ENCODE measurements at places on chromosomes 1 and 21.

DNA sequence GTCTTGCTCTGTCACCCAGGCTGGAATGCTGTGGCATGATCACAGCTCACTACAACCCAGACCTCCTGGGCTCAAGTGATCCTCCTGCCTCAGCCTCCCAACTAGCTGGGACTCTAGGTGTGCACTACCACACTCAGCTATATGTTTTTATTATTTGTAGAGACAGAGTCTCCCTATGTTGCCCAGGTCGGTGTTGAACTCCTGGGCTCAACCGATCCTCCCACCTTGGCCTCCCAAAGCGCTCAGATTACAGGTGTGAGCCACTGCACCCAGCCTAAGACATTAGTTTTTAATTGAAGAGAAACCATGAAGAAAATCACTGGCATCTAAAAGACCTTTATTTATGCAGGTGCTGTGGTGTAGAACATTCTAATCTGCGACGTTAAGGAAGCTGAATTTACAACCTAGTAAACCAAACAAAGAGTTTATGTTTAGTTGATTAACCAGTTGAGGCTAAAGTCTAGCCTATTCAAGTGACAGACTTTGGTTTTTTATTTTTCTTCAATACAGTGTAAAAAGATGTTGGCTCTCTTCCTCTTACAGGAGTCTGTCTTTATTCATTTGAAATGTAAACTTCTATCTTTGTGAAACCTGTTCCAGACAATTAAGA, 52.5 kb upstream of the NBL1 start:
- no peak for DNase-seq

GRCh38 chr1:61327436-61327835, 245.1 kb downstream of the NFIA start:
- DNase-seq: no peak

- no peak for DNase-seq
These were observed 357.8 kb downstream of the SIPA1L2 start for GRCh38 chr1:232271991-232272589.

DNA sequence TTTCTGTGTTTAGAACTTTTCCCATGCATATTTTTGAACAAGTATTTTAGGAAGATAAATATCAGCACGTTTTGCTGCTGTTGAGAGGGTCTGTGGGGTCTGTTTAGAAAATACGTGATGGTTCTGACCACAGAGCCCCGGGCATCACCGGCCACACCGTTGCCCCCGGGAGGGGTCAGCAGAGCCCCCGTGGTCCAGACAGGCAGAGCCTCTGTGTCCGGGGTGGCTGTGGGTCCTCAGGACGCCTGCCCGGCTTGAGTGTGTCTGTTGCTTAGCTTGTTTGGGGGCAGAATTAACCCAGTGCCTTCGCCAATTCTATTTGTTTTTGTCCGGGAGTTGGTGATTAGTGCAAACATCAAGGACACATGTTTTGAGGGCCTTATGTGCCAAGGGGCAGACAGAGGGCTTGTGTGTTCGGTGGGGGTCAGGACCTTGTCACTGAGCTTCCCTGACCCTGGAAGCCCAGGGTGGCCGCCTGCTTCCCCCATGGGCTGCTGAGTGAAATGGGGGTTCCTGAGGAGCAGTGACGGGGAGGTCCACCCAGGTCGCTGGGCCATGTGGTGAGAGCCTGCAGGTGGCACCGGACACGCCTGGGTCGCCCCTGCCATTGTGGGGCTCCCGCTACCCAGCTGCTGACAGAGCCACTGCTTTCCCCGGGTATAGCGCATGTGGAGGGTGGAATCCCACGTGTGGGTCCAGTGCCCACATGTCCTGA, 122.2 kb downstream of the SIK1 start:
- no peak for DNase-seq

DNA sequence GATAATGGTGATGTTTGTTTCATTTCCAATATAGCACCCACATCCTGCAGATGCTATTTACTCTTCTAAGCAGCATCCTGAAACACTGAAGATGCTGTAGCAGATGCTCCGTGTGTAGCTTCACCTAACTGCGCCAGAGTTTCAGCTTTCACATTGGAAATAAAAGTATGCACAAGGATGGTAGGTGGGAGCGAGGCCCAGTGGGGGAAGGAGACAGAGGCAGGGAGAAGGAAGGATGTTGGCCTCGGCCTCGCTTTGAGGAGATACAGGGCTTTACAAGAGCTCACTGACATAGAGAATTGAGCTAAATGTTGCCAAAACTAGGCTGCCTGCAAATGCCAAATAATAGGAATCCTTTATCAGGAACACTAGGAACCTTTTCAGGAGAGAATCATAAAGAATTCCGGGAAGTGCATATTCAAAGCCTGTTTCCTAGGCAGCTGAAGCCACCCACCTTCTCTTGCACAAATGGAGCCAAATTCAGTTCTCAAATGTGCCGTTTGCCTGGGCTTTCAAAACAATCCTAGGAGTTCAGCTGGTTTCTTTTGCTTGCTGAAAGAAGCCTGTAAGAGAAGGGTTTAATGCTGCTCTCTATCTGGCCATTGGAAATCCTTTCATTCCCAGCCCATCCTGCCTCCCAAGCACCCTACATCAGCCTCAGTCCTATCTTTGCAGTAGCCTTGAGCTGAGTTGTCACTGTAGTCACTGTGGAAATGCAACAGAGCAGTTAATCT, 135.4 kb upstream of the ATP1B1 start:
- no peak for DNase-seq

GRCh38 chr1:54109129-54110090, 43.4 kb downstream of the CDCP2 start:
- no peak for DNase-seq

GRCh38 chr1:30975217-30975616, 66.7 kb upstream of the SDC3 start:
- no peak for DNase-seq

- DNase-seq: no peak
These were observed 1.2 kb downstream of the TUT4 start for GRCh38 chr1:52551507-52552235.

- DNase-seq: no peak
These were observed 2.5 kb upstream of the SAMD11 start for GRCh38 chr1:921011-921837.

DNA sequence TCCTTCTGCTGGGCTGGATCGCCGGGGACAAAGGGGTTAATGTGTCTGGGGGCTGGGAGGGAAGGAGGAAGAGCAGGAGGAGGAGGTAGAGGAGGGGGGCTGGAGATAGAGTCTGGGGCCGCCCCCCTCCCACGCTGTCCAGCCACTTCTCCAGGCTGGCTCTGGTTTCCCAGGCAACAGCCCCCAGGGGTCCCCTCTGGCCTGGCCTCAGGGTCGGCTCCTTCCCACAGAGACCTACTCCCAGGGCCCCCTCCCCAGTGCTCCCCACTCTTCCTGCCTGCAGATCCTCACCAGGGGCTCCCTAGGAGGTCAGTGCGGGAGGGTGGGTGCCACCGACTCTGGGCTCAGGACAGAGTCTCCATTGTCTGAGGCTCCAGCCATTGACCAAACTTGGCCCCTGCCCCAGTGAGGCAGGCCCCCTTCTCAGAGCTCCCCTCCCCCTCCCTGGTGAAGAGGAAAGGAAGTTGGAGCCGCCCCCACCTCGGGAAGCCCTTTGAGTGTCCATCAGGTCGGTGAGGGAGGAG, 34.1 kb downstream of the ARHGEF10L start:
- DNase-seq: no peak

DNA sequence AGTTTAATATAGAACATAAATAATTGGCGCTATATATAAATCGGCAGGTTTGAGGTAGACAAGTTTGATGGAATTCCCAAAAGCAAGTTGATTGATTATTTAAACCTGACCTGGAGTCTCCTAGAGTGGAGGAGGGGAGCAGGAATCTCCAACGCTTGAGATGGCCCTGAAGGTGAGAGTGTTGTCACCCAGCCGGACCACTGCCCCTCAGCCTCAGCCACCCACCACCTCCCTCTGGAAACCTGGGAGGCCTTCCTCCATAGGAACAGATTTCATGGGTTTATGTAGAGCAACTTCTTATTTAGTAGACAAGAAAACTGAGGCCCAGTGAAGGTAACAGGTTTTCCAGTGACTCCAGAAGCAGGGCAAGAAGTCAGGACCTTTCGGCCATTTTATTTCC, 389.5 kb downstream of the KIF26B start:
- no peak for DNase-seq

DNA sequence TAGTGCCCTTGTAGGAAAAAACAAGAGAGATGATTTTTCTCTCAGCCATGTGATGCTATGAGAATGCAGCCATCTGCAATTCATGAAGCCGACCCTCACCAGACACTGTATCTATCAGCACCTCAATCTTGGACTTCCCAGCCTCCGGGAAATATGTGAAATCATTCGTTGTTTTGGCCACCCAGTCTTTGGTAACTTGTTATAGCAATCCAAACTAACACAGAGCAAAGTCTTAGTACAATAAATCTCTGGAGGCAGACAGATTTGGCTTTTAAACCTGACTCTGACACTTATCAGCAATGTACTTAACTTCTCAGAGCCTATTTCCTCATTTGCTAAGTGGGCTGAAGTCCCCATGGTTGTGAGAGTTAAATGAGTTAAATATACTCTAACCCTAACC, 5.1 kb upstream of the MED18 start:
- DNase-seq: no peak

DNA sequence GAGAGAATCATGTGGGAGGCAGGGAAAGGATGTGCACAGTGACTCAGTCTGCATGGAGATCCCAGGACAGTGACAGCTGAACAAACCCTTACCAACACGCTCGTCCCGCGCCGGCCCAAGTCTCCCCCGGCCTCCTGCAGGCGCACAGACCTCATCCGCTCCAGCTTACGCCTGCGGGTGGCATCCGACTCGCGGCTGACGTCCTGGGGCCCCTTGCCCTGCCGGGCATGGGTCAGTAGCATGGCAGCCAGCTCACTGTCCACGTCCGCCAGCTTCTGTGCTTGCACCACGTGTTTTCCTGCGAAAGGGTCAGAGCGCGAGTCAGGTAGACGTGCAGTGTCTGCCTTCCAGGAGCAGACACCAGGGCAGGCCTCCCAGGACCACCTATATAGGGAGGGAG, 115.2 kb downstream of the NPHP4 start:
- no peak for DNase-seq

DNA sequence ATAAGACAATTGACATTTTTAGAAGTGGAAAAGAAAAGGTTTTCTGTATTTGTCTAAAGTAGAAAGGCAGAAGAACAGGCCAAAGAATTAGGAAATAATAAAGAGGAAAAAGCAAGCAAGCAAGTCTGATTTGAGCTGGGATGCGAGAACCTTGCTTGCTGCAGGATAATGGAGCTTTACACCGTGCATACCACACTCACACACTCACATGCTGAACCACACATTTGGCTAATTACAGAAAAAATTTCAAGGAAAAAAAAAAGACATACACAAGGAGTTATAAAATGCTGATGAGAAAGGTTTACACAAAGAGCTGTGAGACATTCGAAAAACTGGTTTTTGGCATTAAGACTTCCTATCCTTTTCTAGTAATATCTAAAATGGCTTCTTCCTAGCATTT, 593.9 kb downstream of the KIF26B start:
- DNase-seq: no peak

DNA sequence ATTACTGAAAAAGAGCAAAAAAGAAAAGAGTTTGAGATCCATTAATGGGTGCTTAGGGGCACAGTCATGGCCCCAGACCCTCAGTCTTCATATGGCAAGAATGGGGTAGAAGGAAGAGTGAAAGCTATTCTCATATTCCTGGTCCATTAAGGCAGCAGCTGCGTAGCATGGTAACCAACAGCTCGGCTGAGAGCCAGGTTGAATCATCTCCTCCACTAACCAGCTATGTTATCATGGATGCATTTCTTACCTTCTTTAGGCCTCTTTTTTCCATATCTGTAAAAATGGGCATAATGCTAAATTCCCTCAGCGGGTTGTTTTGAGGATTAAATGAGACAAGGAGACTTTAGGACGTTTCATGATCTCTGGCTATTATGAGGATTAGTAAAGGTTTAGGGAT, 15.0 kb upstream of the SARS1 start:
- no peak for DNase-seq

DNA sequence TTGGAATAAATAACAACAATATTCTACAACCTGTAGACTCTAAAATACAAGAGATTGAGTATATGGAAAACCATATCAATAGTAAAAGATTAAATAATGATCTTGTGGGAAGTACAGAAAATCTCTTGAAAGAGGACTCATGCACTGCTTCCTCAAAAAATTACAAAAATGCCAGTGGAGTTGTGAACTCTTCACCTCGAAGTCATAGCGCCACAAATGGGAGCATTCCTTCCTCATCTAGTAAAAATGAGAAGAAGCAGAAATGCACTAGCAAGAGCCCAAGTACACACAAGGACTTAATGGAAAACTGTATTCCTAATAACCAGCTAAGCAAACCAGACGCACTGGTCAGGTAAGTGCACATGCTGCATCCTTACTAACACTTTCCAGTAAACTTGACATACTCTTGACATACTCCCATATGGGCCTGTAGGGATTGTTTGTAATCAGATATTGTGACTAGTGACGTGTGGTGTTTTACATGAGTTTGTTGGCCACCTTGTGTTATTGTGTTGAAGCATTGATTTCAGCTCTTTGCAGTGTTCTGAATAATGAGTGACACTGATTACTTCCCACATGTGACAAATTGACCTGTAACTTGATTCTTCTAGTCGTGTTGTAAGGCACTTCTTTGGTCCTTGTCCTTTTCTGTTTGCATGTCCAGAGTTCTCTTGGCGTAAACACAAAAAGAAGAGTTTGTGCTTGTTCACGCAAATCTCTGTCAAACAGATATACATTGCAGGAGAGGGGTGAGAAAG, 28.0 kb downstream of the MACO1 start:
- no peak for DNase-seq

DNA sequence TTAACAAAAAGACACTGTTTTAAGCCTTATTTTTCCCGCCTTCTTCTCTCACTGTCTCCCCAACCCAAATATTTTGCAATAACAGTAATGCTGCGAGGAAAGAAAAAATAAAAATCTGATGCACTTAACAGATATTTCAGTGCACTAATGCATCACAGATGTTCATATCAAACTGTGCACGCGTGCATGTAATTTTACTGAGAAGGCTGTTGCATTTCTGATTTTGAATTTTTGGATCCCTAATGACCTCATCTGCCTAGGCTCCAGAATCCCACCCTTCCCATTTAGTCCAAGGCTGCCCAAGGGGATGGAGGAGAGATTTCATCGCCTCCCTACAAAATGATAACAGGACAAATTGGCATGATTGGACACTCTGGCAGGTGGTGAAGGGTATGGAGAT, 5.5 kb downstream of the TRABD2B start:
- DNase-seq: no peak

DNA sequence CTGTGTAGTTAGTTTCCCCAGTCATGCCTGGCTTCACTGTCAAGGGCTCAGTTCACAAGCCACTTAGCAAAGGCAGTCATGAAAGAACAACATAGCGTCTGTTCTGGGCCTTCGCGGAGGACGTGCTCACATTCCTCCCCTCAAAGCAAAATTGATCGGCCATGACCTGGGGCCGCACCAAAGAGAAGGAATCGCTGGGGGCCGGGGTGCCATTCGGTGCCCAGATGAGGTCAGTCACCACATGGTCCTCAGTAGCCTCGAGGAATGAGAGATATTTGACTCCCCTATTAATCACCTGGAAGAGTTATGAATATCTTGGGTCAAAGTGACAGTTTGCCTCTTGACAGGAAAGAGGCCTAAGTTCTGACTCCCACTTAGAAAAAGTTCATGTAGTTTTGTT, 251.1 kb upstream of the JUN start:
- DNase-seq: no peak
